Iris pigment epithelial cell (primary cell): ENCODE measurements at places on chromosomes 7 and 10.

DNA sequence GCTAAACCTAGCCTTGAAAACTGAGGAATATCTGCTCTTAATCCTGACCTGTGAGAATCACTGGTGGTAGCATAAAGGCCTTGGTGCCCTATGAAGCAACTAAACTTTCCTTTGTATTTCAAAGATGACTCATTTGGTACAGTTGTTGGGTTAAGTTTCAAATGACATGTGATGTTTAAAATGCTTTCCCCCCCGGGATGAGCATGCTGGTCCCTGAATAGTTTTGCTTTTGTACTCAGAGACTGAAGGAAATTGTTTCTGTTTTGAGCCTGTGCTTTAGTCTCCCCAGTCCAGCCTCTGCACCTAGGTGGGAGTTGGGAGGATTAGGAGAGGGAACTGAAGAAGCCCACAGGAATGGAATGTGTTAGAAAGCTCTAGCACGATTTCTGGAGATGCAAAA, 258.9 kb upstream of the NPY start:
- DNase-seq: peak; percentile 7

DNA sequence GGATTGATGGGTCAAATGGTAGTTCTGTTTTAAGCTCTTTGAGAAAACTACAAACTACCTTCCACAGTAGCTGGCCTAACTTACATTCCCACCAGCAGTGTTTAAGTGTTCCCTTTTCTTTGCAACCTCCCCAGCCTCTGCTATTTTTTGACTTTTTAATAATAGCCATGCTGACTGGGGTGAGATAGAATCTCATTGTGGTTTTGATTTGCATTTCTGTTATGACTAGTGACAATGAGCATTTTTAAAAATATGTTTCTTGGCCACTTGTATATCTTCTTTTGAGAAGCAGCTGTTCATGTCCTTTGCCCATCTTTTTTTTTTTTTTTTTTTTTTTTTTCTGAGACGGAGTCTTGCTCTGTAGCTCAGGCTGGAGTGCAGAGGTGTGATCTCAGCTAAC, 155.2 kb upstream of the BMPER start:
- DNase-seq: peak; percentile 39

- DNase-seq: peak; percentile 75
Measured at GRCh38 chr10:118241229-118242137, 100.6 kb downstream of the FAM204A start.

DNA sequence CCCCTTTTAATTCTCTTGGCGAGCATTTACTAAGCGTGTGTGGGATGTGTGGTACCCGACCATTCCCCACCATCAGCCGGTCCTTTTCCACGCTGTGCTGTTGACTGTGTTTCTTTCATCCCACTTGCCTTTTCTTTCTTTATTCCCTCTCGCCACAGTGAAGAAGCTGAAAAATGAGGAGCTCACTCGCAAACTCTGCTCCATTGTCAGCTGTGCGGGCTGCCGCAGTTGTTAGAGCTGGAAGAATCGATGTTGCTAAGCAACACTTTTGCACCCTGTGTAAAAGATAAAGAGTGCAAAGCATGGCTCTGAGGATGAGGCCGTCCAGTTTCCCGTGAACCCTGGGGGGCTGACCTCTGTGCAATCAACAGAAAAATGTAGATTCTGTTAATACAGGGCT, 203.1 kb upstream of the NEBL start:
- DNase-seq: no peak

DNA sequence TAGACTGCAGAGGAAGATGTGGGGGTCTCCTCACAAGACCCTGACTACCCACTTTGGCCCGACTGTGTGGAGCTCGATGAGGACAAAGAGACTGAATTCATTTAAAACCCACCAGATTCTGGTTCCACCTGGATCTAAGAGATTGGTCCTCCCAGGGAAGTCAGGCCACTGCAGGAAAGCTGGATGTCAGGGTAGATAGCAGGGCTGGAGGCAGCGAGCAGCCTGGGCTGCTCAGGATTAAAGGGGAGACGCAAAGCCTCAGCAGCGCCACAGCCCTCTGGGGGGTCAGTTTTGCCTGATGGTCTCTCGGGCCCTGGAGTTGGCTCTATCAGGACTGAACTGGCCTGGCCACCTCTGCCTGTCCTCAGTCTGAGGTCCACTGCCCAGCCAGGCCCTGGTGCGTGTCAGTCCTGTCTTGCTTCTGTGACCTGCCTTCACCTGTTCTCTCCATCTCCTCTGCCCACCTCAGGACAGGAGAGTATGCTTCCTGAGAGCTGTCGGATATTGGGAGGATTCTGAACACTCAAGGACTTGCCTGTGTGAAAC, 12.2 kb upstream of the KLRG2 start:
- DNase-seq: no peak

GRCh38 chr10:69179089-69179742, 818 bp upstream of the SUPV3L1 start:
- peak; percentile 80 for DNase-seq

GRCh38 chr7:151804756-151805155, 72.2 kb downstream of the PRKAG2 start:
- DNase-seq: no peak

DNA sequence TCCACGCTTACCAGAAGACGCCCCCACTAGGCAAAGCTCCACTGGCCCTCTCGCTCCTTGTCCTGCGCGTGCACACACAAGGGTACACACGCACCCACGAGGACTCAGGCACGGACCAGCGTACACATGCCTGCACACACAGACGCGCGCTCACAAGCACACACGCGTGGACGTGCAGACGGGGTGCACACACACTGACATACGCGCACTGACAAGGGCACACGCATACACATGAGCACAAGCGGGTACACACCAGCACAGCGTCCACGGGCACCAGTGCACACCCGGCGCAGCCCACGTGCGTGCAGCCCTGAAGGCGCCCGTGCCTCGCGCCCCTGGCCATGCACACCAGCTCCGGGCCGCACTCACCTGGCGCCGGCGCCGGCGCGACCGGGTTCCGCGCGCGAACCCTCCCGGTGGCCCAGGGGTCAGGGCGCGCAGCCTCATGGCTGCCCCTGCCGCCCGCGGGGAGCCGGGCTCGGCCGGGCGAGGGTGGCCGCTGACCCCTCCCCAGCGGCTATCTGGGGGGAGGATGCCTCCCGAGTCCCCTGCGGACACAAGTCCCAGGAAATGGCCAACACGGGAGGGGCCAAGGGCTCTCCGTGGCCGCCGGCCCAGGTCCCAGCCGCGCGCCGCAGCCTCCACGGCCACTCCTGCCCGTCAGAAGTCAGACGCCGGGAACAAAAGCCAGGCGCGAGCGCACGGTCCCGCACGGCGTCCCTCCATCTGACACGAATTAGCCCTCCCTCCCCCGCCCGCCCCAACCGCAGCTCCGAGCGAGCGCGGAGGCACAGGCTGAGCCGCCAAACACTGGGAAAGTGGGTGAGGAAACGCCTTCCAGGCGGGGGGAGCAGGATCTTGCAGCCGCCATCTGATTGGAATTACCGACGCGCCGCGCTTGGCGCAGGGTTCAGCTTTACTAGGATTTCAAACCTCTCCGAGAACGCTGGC, 45.0 kb downstream of the TNS3 start:
- DNase-seq: peak; percentile 72

DNA sequence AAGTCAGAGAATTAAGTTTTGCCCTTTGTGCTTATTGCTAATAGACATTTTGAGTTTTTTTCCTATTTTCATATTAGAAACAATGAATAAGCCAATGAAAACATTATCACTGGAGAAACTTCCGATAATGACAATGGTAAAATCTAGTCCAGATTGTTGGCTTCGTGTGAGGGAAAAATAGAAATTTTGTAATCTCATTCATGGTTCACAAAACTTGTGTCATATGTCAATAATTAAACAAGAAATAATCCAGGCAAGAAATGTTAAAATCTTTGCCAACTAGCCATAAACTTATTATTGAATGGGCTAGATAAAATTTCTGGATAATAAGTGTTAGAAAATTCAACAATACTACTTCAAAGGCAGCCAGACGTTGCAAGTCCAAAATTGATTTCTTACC, 36.6 kb downstream of the RNLS start:
- DNase-seq: no peak

DNA sequence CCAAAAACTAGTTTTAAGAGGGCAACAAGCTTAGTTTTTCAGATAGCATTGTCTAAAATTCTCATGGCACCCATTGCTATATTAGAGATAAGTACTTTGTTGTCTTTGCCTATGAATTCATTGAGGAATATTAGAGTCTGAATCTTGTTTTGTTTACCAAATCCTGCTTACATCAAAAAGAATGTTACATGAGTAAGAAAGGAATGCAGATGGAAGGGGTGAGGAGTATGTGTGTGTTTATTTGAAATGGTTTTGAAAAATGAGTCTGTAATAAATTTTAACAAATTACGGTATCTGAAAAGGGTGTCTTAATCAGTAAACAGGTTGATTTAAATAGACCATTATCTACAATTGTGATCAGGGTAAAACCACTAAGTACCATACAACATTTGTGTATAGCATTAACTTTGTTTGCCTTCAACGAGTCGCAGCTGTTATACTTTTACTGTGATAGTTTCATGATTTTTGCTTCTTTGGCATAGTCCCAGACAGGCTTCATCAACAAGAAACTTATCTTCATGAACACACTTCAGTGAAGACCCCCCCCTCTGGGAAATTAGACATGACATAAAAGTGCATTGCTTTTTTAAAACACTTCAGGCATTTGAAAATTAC, 1183.9 kb upstream of the C7orf33 start:
- peak; percentile 71 for DNase-seq

- DNase-seq: no peak
Measured at GRCh38 chr10:58070956-58071355, 196.7 kb downstream of the IPMK start.

- no peak for DNase-seq
Measured at GRCh38 chr10:103932971-103933370, 15.0 kb upstream of the STN1 start.

- peak; percentile 100 for DNase-seq
Measured at GRCh38 chr10:98361131-98362025, 53.6 kb downstream of the PYROXD2 start.
